ENCODE measurements at places on chromosomes 7 and 10. TPM values are rescaled to one million over a fixed set of nuclear protein-coding genes. Genes with fewer than 3 reads are reported as not detected.

- no peak for DNase-seq
Measured at GRCh38 chr7:100490483-100491191, 6.9 kb downstream of the NYAP1 start.

GRCh38 chr10:23099079-23099478, 3.7 kb downstream of the MSRB2 start:
- no peak for DNase-seq

NACAD gene
- total RNA-seq = 0.93 TPM

GRCh38 chr7:144830024-144830785, 5.6 kb downstream of the TPK1 start:
- no peak for DNase-seq

DNA sequence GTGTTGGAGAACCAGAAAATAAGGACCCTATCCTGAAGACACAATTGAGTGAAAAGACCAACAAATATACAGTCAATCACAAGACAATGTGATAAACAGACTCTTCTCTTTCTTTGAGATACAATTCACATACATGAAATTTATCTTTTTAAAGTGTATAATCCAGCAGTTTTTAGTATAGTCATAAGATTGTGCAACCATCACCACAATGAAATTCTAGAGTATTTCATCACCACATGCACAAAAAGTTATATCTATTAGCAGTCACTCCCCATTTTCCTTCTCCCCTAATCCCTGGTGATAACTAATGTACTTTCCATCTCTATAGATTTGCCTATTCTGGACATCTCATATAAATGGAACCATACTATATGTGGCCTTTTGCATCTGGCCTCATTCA, 8.2 kb upstream of the SORBS1 start:
- no peak for DNase-seq

RNLS gene
- 4.9 TPM for total RNA-seq

SLC18A2 gene
- total RNA-seq = not detected

DNA sequence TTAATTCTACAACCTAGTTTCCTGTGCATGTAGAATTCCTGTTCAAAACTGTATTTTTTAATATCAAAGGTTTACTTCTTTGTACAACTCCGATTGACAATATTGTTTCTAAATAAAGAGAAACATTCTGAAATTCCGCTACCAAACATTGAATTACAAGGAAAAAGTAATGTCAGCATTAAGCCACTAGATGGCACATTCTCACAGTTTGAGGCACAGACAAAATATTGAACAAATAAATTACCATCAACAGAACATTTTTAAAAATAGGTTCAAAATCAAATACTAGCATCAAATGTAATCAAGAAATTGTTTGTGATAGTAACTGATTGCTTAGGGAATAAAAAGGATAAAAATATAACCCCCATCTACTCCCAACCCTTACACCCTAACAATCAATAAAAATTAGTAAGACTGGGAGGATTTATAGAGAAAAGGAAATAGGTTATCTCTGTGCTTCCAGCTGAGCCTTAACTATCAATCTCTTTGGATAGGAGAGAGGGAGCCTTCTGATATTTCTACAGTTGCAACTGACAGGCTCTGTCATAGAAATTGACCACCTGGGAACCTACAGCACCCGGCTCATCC, 86.6 kb upstream of the C7orf33 start:
- DNase-seq = no peak

DNA sequence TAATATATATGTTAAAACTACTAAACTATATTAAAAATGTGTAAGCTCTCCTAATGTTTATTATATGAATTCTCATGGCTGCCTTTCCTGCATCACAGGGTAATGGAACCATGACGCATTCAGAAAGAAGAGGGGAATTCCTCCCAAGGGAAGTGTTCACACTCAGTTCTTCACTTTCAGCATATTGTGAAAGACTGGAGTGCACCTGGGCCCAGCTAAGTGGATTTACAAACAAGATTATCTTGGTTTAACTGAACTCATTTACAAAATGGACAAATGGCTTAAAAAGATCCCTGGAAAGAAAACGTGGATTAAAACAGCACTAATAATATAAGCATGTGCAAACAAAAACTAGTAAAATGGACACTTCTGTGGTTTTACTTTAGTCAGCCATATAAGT, 149.8 kb downstream of the DOCK4 start:
- no peak for DNase-seq

GRCh38 chr7:15848901-15849300, 162.4 kb upstream of the MEOX2 start:
- DNase-seq = no peak

DNA sequence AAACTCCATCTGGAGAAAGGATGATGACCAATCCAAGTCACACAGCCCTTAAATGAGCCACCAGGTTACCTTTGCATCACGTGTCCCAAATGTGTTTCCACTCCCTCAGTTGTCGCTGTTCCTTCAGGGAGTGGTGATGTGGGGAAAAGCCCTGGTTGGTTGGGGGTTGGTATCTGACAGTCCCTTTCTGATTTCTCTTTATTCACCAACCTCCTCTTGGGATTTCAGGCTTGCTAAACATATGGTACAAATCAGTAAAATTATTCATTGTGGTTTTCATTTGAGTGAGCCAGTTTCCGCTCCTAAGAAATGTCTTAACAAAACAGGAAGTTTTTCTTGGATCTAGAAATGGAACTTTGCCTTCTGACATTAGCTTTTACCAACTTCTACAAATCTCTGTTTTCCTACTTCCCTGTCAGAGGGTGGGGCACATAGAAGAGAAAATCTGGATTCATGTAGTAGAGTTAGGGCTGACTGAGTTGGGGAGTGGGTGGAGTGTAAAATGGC, 40.0 kb upstream of the KMT2E start:
- DNase-seq = no peak

DNA sequence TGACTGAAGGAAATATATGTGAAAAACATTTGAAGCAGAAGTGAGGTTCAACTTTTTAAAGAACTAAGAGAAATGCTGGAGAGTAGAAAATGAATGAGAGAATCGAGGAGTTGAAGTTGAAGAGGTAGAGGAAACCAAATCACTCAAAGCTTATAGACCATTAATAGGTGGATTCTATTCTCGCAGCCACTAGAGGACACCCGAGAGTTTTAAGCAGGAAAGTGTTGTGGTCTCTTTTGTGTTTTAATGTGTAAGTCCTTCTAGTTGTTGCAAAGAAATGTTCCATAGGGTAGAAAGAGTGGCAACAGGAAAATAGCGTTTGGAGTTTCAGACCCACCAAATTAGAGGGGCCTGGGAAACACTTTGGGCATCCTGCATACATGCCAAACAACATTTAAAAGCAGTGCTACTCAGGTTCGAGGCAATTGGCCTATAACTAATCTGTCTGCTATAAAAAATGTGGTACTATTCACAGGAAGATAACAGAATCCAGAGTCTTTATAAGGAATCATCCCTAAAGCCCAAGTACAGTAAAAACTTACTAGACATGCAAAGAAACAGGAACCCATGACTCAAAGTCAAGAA, 75.3 kb upstream of the TAS2R16 start:
- no peak for DNase-seq

DNA sequence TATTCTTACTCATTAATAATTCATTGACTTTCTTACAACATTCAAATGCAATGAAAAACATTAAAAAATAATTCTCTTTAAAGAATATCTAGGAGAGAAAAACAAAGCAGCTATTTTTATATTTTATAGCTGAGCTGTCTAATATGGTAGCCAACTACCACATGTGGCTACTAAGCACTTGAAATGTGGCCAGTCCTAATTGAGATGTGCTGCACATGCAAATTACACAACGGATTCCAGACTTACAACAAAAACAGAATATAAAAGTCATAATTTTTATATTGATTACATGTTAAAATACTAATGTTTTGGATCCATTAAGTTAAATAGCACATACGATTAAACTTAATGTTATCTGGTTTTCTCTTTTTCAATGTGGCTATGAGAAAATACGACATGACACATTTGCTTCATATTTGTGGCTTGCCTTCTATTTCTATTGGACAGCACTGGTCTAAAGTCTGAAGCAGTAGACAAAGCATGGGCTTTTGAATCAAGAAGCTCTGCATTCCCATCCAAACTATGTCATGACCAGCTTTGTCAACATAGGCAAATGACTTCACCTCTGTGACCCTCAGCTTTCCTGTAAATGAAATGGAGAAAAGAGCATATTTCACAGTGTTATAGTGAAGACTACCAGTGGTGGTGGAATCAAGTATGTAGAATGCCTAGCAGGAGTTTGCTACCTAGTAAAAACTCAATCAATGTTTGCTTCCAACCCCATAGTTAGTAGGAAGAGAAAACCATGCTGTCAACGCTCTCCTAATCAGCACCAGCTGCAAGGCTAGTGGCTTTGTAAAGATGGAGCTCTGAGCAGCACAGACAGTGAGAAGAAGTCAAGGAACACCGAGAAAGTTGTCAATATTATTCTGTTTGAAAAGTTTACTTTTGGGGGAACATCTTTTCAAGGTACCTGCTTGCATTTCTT, 37.1 kb upstream of the GDF10 start:
- no peak for DNase-seq

LBX1 gene
- not detected for total RNA-seq

CYP3A5 gene
- not detected for total RNA-seq

H2BK1 gene
- 1.8 TPM for total RNA-seq

DNA sequence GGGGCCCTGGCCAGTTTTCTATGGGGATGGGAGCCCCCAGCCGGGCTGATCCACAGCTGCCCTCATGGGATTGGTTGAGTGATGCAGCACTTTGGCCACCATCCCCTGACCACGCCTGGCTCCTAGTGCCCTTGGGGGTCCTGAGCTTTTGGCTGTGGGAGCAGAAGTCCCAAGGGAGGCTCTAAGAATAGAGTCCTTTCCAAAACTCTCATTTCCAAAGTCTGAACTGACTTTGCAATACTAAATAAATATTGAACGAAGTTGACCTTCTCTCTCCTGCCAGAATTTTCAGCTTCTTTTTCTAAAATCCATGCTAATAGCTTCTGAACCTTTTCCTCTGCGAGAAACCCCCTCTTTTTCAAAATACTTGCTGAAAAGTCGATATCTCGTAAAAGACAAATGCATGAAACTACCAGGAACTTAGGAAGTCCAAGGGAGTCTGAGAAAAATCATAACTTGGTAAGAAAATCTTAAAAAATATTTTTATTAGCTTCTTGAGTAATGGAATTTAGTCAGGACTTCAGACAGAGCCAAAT, 62.7 kb upstream of the IGFBP3 start:
- DNase-seq = no peak

DNA sequence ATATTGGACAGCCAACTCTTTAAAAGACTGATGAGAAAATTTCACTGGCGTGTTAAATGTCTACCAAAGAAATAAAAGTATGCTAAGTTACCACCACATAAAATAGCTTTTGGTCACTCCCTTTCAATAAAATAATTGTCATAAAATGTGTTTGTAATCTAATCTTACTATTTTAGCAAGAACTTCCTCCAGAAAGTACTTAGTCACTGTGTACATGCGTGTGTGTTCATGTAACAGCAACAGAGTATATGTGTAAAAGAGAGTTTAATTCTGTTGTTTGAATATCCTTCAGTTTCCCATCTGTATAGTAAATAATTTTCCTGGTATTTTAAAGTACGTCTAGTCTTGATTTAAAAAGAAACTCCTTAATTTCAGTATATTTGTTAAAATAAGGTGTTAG, 35.0 kb upstream of the WASL start:
- DNase-seq = no peak

DNA sequence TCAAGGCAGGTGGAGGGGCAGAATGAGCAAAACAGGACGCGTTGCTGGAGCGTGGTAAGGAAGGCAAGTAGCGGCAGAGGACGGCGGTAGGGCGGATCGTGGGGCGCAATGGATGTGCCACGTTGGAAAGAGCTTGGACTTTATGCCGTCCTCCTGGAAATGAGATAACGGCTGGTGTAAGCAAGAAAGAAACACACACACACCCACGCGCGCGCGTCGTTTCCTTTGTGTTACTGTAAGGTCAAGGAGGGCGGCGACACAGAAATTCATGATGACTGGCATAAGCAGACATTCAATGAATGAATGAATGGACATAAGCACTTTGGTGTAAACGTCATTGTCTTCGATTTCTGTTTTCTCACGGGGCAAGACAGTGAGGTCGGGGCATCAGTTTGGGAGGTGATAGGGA, 683 bp upstream of the ENTPD7 start:
- DNase-seq = peak; percentile 15

- no peak for DNase-seq
Measured at GRCh38 chr7:41847606-41848005, 144.7 kb upstream of the INHBA start.

- no peak for DNase-seq
Measured at GRCh38 chr7:151796871-151797537, 79.9 kb downstream of the PRKAG2 start.

GRCh38 chr10:74558897-74559296, 267.5 kb upstream of the KAT6B start:
- no peak for DNase-seq

- DNase-seq = no peak
Measured at GRCh38 chr10:22429981-22430421, 84.7 kb downstream of the SPAG6 start.

DNA sequence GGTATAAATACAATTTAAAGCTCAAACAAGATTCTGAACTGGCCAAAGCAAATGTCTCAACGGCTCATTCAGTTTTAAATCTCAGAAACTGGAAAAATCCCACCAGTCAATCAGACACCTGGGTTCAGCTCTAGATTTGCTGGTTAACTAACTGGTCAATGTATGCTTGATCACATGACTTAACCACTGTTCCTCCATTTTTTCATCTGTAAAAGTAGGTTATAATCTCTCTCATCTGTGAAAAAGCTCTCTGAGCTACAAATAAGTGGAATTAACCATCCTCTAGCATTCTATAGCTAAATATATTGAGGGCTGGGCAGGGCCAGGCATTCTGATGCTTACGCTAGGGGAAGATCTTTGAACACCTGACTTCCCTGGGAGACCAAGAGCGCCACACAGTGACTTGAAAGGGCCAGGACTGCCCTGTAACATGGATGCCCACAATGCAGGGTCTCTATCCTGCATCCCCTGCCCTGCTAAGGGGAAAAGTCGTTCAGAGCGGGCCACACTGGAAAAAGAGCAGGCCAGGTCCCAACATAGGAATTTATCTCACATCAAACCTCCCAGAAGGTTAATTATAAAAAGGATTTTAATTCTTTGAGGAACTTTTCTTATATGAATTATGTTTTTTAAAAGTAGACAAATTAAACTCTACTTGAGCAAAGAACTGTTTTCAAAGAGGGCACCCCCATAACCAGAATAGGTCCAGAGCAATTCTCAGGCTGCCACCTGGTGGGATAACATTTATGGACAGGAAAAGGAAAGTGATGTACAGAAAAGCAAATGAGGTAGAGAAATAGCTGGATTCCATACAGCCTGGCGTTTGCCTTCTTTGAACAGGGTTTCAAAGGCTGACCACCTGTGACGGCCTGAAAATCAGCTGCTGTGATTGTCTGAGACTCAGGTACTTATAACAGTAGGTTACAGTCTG, 1.8 kb downstream of the RP9 start:
- DNase-seq = no peak

- no peak for DNase-seq
Measured at GRCh38 chr7:151512353-151512752, 7.3 kb downstream of the RHEB start.

Data from activated B cell treated with CpG ODN at 0.5 μM for 24 hours (primary cell).